ENCODE measurements at places on chromosomes 13 and 19.

DNA sequence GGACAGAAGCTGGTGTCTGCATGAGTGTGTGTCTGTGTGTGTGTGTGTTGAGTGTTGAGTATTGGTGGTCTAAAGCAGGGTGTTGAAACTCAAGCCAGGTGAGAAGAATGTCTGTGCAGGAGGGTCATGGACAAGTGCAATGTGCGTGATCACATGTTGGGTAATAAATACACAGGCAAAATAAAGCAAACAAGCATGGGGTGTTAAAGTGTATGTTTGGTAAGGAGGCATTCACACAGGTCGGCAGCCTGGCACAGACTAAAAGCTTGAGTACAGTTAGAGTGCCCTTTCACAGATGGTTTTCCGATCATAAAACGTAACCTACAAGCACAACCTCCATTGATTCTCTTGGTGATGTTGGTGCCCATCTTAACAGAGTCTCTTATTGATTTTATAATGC lies 476.9 kb upstream of the KLHL1 start:
- DNase-seq: no peak

DNA sequence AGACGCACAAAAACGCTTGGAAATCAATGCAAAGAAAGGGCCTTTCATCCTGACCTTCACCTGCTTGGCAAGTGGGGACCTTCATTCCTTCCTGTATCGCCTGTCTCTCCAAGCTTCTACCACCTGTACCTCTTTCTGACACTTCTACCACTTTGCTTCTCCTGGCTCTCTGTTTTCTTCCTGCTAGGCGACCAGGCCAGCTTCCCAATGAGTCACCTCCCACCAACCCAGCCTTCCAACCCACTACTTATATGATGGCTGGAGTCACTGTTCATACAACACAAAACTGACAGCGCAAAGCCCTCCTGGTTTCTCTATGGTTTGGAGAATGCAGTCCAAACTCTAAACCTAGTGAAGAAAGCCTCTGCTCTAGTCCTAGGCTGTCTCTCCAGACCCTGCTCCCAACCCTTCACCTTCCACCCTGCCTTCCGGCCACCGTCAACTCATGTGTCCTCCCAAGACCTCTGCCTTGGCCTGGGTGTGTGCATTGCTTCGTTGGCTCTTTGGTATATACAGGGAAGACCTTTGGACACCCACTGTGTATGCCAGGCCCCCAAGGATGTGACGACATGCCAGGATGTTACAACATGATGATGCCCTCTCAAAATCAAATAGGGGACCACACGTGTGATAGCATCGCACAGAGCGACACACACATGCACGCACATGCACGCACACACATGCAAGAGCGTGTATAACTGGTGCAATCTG lies 148.5 kb downstream of the STK24 start:
- no peak for DNase-seq

GRCh38 chr19:7533925-7534480 lies 1.5 kb upstream of the PNPLA6 start:
- DNase-seq: peak; percentile 80

DNA sequence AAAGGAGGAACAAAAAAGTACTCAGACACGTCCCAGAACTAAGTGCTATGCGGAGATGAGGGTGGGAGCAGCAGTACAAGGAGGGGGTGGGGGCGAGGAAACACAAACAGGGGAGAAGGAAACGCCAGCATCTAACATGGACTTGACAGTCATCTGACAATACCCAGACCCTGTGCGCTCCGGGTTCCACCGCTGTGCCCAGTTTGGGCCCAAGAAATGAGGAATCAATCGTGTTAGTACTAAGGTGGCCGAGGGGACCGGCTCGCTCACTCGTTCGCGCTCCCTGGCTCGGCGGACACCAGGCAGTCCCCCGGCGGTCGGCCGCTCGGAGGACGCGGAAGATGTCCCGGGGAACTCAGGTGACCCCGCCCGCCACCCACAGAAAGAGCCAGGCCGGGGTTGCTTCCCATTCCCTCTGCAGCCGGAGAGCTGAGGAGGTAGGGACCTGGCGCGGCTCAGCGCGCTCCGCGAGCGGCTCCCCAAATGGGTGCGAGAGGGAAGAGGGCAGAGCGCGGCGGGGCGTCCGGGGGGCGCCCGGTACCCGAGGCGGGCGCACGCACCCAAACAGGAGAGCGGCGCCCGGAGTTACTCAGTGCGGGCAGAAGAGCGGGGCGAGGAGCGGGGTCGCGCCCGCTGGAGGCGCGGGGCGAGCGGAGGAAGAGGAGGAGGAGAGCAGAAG lies 616 bp downstream of the TSHZ3 start:
- DNase-seq: peak; percentile 43

DNA sequence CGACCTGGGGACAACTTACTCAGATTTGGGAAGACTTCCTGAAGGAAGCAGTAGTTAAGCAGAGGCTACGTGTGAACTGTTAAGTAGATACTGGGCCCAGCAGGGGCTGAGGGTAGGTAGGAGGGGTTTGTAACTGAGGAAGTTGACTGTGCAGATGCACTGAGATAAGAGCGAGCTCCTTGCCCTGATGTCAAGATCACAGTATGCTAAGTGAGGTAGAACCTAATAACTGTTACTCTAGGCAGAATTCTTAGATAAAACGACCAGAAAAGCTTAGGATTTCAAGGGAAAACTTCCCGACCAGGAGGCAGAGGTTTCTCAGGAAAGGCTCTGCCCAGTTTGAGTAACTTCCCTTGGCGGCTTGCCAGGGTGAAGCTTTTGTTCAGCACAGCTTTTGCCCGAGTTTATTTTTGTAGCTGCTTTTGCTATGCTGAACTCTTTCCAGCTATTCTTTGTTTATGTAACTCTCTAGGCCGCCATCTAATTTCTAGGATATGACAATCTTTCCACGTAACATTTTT lies 632.1 kb downstream of the DIAPH3 start:
- DNase-seq: no peak
